DMS153 (cell line): ENCODE measurements at places on chromosomes 12 and 14.

DNA sequence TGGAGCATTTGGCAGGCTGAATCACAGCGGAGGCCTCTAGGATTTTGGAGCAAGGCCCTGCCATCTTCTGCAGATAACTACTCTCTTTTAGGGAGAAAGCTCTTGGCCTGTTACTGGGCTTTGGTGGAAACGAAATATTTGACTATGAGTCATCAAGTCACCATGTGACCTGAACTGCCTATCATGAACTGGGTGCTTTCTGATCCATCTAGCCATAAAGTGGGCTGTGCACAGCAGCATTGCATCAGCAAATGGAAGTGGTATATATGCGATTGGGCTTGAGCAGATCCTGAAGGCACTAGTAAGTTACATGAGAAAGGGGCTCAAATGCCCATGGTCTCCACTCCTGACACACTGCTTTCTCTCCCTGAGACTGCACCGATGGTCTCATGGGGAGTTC is 21.1 kb downstream of the GYS2 start:
- DNase-seq, result no peak

DNA sequence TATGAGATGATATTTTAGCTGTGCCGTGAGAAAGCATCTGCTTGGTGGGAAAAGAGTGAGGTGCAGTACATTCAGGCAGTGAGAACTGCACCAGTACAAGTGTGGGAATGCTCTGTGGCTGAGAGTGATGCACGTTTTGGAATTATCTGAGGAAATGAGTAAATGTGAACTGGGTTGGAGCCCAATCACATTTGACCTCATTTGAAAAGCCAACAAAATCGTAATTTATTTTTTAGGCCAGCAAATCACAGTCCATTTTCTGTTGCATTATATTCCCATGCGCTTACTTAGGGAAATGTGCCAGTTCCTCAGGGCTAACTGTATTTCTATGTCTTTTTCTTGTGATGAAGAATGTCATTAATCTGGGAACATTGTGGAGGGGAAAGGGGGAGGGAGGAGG is 77.3 kb downstream of the SNAPC1 start:
- DNase-seq, result no peak

DNA sequence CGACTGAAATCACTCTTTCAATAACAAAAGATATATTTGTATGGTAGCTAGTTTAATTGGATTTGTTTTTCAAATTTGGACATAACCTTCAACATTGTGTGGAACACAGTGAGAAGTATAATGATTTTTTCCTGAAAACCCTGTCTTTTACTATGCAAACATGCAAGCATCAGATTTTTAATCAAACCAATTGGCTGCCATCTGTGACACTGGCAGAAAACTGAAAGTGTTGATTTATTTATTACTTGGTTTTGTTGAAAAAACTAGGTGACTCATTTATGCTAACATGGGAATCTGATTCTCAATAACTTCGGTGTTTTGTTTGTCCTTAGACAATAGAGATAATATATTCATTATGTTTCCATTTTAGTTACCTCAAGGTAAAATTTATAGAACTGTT is 82.0 kb downstream of the NTS start:
- no peak for DNase-seq

DNA sequence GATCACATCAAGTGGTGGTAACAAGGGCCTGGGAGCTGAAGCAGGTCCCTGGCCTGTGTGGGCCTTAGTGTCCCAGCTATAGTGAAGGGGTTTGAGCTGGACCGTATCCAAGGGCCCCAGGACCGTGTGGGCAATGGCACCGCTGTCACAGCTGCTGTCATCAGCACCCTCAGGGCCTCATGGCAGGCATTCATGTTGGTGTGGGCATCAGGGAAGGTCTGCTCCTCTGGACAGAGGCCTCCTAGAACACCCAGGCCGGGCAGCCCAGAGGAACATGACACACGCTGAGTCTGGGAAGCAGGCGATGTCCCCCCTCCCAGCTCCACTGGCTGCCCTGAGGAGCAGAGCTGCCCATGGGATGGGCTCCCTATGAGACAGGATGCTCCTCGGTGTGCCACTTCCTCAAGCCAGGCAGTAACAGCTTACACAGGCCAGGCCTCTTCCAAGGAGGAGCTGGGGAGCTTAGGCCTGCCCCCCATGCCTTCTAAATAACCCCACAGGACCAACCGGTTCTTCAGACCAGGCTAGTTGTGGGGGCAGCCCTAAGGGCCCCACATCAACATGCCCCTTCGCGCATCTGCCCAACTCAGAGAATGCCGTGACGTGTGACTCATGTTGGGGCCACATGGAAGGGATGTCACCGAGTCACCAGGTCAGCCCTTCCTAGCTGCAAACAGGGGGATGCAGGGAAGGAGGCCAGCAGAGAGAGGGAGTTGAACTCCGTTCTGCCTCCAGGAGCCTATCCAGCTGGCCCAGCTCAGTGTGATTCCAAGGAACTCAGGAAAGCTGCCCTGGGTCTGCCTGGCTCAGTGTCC is 80.4 kb downstream of the PITPNM2 start:
- DNase-seq, result no peak

- no peak for DNase-seq
Measured at GRCh38 chr12:761256-761655, 8.9 kb downstream of the WNK1 start.

GRCh38 chr12:109139791-109140190 is 23.4 kb downstream of the ACACB start:
- DNase-seq, result no peak
